ENCODE measurements at places on chromosomes 6 and 20. TPM values are rescaled to one million over a fixed set of nuclear protein-coding genes. Genes with fewer than 3 reads are reported as not detected.

- H3K4me3 ChIP-seq, result no peak overlapping the region
- peaks cover 24% of the 10 kb centered on the region for H3K4me1 ChIP-seq
- no peak overlapping the region for H3K27ac ChIP-seq
- no peak for DNase-seq
Measured at GRCh38 chr6:156862711-156863110, 85.5 kb downstream of the ARID1B start.

DNA sequence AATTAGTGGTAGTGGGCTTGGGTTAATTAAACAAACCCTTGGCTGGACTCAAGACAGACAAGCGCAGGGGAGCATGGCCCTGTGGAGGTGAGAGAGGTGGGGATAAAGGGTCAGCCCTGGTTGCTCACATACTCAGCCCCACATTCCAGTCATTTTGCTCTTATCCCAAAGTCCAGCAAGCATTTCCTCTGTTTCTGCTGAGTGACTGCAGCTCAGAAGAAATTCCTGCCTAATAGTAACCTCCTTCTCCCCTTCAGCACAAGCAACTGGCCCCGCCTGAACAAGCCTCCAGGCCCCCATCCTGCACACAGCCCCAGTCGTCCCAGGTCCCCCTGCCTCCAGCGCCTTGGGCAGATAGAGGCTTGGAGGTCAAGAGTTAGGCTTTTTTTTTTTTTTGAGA is 3.6 kb upstream of the TFEB start:
- no peak overlapping the region for H3K4me3 ChIP-seq
- no peaks in the 10 kb centered on the region for H3K27me3 ChIP-seq
- no peak overlapping the region for H3K27ac ChIP-seq
- H3K4me1 ChIP-seq, result peaks cover 5% of the 10 kb centered on the region
- DNase-seq, result no peak

GRCh38 chr20:19275630-19276071 is 63.2 kb downstream of the SLC24A3 start:
- no peaks in the 10 kb centered on the region for H3K36me3 ChIP-seq
- H3K4me1 ChIP-seq, result peaks cover 12% of the 10 kb centered on the region
- H3K27ac ChIP-seq, result no peak overlapping the region

GRCh38 chr6:3359973-3360726 is 96.7 kb downstream of the SLC22A23 start:
- H3K27me3 ChIP-seq, result no peaks in the 10 kb centered on the region
- H3K4me1 ChIP-seq, result peaks cover 57% of the 10 kb centered on the region
- no peaks in the 10 kb centered on the region for H3K36me3 ChIP-seq
- H3K27ac ChIP-seq, result no peak overlapping the region
- H3K4me3 ChIP-seq, result no peak overlapping the region

DNA sequence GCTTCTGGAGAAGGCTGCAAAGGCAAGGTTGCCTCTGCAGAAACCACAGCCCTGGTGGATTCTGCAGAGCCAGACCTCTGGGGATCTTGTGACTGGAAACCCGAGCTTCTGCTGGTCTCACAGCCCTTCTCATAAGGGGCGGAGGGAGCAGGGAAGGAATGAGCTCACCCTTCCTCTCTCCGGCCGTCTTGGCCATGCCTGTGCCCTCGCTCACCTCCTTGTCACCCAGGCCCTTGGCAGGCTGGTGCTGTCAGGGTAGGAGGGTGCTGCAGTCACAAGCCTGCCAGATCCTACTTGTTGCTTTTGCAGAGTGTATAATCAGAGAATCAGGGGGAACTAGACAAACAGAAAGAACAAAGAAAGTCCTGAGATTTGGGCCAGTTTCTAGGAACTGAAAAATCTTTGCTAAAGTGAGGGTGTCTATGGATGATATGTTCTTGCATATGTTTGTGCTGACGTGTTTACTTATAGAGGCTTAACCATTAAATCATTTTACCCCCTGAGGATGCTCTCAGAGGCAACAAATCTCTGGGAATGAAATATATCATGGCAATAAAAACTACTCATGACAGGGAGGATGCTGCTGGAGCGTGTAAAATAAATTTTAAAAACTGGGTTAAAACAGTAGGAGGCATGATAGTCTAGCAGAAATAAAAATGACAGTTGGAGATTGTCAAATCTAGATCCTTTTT is 244.9 kb upstream of the SOX4 start:
- no peaks in the 10 kb centered on the region for H3K36me3 ChIP-seq
- H3K27ac ChIP-seq, result no peak overlapping the region
- no peak for DNase-seq
- no peaks in the 10 kb centered on the region for H3K27me3 ChIP-seq
- H3K4me3 ChIP-seq, result no peak overlapping the region

AVP gene
- total RNA-seq, result not detected

GRCh38 chr6:32439139-32439538 is 548 bp upstream of the HLA-DRA start:
- no peaks in the 10 kb centered on the region for H3K27me3 ChIP-seq
- DNase-seq, result no peak
- no peak overlapping the region for H3K27ac ChIP-seq

VSTM2L gene
- 7.0 TPM for total RNA-seq

DBNDD2 gene
- 20.5 TPM for total RNA-seq

MRAP2 gene
- 3.6 TPM for total RNA-seq

DNA sequence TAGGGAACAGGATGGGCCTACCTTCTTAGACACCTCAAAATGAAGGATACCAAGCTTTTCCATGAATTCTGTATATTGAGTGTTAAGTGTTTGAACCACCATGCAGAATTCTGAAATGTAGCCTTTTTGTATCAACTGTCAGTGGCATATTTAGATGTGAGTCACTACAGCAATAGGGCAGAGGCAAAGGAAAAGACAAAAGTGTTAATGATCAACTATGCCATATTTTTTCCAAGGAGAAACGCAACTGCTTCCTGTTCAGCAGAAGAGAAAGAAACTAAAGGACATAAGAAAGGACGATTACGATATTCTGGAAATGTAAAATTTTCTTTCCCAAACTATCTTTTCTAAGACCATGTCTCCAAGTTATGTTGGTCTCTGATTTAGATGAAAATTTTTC is 104.6 kb upstream of the RSPO3 start:
- no peak overlapping the region for H3K4me3 ChIP-seq
- H3K27me3 ChIP-seq, result no peaks in the 10 kb centered on the region
- H3K4me1 ChIP-seq, result no peaks in the 10 kb centered on the region
- no peak overlapping the region for H3K27ac ChIP-seq
- H3K36me3 ChIP-seq, result no peaks in the 10 kb centered on the region

GRCh38 chr6:6703699-6704098 is 115.2 kb downstream of the LY86 start:
- peak; percentile 59 for DNase-seq
- H3K4me1 ChIP-seq, result peaks cover 18% of the 10 kb centered on the region
- H3K36me3 ChIP-seq, result no peaks in the 10 kb centered on the region
- no peaks in the 10 kb centered on the region for H3K27me3 ChIP-seq
- peak overlapping the region; percentile 46 for H3K27ac ChIP-seq

- H3K27me3 ChIP-seq, result no peaks in the 10 kb centered on the region
- H3K4me3 ChIP-seq, result no peak overlapping the region
- no peak overlapping the region for H3K27ac ChIP-seq
Measured at GRCh38 chr6:54718541-54719023, 128.0 kb upstream of the FAM83B start.

PACSIN1 gene
- total RNA-seq, result not detected

- peaks cover 29% of the 10 kb centered on the region for H3K4me1 ChIP-seq
- no peaks in the 10 kb centered on the region for H3K36me3 ChIP-seq
- no peak overlapping the region for H3K4me3 ChIP-seq
- peak overlapping the region; percentile 90 for H3K27ac ChIP-seq
- no peaks in the 10 kb centered on the region for H3K27me3 ChIP-seq
Measured at GRCh38 chr20:33653900-33654596, 8.1 kb upstream of the C20orf144 start.

DNA sequence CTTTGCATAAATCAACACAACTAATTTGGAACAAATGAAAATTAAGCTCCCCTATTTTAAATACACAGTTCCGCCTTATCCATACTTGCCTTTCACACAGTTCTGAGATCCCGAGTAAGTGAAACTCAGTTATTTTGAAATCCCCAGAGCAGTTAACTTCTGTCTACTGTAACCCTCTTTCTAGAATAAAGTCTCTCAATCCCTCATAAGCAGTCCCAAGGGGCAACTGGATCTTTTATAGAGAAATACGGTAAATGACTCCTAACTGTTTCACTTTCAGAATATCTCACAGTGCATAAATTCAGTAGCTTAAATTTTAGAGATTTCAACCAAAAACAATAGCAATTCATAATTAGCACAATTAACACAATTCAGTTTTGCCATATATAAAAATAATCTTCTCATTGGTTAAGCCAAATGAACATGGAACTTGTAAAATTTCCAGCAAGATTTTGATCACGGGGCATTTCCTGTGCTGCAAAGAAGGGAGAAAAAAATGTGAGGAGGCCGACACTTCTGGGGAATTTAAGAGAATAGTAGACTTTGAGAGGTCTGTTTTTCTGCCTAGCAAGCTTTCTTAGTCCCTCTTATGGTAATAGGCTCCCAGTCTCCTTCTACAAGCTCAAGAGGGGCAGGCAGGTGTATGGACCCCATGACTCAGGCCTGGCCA is 78.3 kb downstream of the KIF6 start:
- H3K27ac ChIP-seq, result no peak overlapping the region
- DNase-seq, result no peak
- H3K36me3 ChIP-seq, result no peaks in the 10 kb centered on the region
- H3K4me1 ChIP-seq, result no peaks in the 10 kb centered on the region
- H3K4me3 ChIP-seq, result no peak overlapping the region
- H3K27me3 ChIP-seq, result no peaks in the 10 kb centered on the region

DNA sequence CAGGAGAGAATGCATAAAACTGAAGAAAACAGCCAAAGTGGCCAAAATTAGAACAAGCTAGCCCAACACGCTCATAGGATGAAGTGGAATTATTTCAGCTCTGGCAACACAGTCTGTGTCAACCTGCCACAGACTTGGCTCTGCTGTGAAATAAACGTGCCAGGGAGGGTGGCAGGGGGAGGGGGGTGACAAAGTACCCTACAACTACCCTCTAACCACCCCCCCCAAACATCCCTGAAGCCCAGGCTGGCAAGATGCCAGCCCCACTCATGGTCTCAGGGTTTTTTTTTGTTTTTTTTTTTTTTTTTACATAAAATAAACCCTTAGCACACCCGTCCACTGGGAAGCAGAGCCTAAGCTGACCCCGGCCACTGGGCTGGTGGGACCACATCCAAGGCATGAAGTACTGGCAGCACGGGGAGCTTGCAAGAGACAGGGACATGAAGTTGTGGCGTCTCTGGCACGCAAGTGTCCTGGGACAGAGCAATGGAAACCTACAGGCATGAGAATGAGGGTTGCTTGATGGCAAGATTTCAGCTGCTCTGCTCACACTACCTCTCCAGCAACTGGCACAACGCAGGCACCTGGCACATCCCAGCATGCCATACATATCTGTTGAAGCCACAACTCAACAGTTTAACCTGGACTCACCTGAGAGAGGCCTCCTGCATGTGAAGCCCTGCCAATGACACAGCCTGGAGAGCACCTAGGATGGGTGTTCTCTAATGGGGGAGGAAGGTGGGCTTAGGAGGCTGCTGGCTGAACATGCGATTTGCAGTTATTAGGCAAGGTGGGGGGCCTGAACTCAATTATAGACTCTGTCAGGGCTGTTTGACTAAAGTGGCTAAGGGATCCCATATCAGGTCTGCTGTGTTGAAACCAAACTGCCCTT is 76.4 kb downstream of the TRAM2 start:
- H3K4me3 ChIP-seq, result no peak overlapping the region
- H3K27ac ChIP-seq, result no peak overlapping the region
- H3K27me3 ChIP-seq, result no peaks in the 10 kb centered on the region
- peaks cover 19% of the 10 kb centered on the region for H3K4me1 ChIP-seq
- H3K36me3 ChIP-seq, result no peaks in the 10 kb centered on the region
- no peak for DNase-seq

DNA sequence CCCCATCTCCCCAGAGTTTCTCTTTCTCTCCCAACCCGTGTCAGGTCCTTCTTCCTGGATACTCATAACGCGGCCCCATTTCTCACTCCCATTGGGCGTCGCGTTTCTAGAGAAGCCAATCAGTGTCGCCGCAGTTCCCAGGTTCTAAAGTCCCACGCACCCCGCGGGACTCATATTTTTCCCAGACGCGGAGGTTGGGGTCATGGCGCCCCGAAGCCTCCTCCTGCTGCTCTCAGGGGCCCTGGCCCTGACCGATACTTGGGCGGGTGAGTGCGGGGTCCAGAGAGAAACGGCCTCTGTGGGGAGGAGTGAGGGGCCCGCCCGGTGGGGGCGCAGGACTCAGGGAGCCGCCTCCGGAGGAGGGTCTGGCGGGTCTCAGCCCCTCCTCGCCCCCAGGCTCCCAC is at the start of gene HLA-F:
Gene HLA-F (plus strand): TSS at position 173 of the 404 bp plus-strand sequence. CDS start 30 bp downstream, at position 203.
- peak within 1 kb of the TSS; percentile 82 for H3K27ac ChIP-seq
- no peaks in the 10 kb centered on the region for H3K27me3 ChIP-seq
- H3K36me3 ChIP-seq, result peaks cover 5% of the 10 kb centered on the region
- peak within 1 kb of the TSS; percentile 70 for H3K4me3 ChIP-seq

DNA sequence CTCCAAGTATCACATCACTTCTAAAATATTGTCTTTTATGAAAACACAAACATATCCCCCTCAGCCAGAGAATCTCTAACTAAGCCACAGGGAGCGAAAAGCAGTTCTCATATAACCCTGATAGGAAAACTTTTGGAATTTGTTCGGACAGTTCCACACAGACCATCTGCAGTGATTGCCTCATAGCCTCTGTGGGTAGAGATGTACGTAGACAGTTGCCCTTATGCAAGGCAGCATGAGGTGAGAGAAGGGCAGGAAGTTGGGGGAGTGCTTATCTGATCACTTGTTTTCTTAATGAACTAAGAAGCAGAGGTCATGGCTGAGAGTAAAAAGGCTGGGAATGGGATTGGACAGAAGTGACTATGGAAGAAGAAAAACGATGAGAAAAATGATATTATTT is 39.6 kb downstream of the SLC23A2 start:
- H3K4me1 ChIP-seq, result peaks cover 1% of the 10 kb centered on the region
- no peak overlapping the region for H3K4me3 ChIP-seq
- H3K36me3 ChIP-seq, result no peaks in the 10 kb centered on the region
- H3K27ac ChIP-seq, result no peak overlapping the region
- no peaks in the 10 kb centered on the region for H3K27me3 ChIP-seq

GRCh38 chr20:16195671-16196070 is 377.6 kb downstream of the KIF16B start:
- H3K27ac ChIP-seq, result no peak overlapping the region
- no peak overlapping the region for H3K4me3 ChIP-seq
- no peaks in the 10 kb centered on the region for H3K4me1 ChIP-seq

DEF6 gene
- 23.3 TPM for total RNA-seq

- H3K27ac ChIP-seq, result no peak overlapping the region
- no peaks in the 10 kb centered on the region for H3K4me1 ChIP-seq
- DNase-seq, result no peak
- no peaks in the 10 kb centered on the region for H3K27me3 ChIP-seq
- H3K36me3 ChIP-seq, result no peaks in the 10 kb centered on the region
- H3K4me3 ChIP-seq, result no peak overlapping the region
Measured at GRCh38 chr6:163147994-163148393, 266.5 kb upstream of the QKI start.

- no peak overlapping the region for H3K4me3 ChIP-seq
- H3K27ac ChIP-seq, result no peak overlapping the region
- no peak for DNase-seq
- H3K27me3 ChIP-seq, result no peaks in the 10 kb centered on the region
- no peaks in the 10 kb centered on the region for H3K36me3 ChIP-seq
Measured at GRCh38 chr6:372336-372911, 19.1 kb upstream of the IRF4 start.

DNA sequence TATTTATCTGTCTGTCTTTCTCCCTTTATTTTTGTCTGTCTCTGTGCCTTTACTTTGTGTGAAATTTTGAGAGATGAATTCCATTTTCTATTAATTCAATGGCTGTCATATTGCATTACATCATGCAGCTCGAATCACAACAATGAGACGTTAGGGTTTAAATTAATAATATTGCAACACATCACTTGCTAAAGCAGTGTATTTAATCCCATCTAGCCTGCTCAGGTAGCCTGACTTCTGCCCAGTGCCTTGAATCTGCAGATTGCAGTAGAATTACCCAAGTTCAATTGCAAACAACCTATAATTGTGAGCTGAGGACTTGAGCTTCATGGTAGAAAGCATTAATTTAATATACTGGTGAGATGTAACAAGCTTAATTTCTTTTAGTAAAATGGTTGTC is 235.7 kb upstream of the TSHZ2 start:
- no peaks in the 10 kb centered on the region for H3K36me3 ChIP-seq
- no peak for DNase-seq
- H3K4me3 ChIP-seq, result no peak overlapping the region

All from body of pancreas (tissue), 4 donors.